ENCODE measurements at places on chromosomes 1 and 21.

DNA sequence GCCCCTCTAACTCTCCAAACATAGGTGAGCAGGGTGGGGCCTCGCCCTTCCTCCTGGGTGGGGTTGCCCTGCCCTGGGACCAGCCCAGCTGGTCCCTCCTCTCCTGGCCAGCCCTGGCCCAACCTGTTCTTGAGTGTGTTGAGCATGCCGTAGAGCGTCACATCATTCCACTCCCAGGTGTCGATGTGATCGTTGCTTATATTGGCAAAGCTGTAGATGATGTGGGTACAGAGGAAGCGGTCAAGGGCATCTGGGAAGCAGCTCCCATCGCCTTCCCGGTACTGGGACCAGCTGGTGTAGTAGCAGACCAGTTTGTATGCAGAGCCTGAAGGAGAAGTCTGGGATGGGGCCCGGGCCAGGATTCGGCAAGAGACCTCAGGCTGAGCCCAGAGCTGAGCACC, 1.4 kb downstream of the CHI3L1 start:
- no peak for DNase-seq

DNA sequence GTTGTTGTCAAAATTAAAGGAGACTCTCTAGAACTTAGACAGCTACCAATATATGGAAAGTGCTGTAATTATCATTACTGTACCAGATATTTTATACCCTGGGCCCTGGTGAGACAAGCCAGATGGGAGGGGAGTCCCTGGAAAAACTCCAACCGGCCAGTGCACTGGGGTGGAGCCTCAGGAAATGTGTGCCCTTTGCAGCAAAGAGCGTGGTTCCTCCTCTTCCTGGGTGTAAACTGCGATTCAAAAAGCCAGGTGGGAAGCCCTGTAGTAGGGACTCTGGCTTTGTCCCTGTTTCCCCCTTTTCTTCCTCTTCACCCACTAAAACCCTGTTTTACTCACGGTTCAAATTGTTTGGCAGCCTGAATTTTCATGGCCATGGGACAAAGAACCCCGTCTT, 812.3 kb downstream of the PLA2G4A start:
- DNase-seq: no peak

DNA sequence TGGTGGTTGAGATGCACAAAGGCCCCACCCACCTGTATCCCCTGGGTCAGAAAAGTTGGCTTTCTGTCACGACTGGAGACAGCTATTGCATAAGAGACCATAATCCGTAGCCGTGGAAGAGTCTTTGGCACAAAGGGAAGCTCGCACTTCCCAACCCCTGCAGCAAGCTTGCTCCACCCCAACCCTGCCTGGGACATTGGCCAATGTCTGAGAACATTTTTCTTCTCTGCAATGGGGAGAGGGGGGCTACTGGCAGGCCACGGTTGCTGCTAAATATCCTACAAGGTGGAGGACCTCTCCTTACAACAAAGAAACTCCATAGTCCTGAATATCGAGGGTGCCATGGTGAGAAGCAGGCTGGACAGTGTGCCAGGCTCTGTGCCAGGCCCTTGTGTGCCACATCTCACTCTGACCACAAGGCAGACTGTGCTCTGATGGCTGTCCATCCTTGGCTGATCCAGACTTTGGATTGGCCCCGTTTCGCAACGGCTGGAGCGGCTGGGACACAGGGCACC, 104.1 kb downstream of the CSMD2 start:
- no peak for DNase-seq

GRCh38 chr1:84571150-84571535, 3.1 kb downstream of the CTBS start:
- DNase-seq: peak; percentile 9

DNA sequence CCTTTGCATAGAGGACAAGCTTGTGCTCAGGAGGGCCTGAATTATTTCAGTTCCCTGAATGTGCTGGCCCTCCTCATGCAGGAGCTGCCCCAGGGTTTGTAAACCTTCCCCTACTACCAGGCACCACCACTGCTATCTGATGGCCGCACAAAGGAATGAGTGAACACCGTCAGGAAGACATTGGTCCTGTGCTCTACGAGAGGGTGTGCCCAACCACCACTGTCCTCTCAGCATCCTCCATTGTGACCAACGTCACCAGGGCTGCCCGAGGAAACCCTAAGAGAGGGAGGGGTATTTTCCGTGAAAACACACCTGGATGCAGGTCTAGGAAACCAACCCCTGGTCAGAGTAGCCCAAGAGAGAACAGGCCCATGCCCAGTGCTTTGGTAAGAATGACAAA, 657.5 kb downstream of the KIF26B start:
- DNase-seq: no peak

DNA sequence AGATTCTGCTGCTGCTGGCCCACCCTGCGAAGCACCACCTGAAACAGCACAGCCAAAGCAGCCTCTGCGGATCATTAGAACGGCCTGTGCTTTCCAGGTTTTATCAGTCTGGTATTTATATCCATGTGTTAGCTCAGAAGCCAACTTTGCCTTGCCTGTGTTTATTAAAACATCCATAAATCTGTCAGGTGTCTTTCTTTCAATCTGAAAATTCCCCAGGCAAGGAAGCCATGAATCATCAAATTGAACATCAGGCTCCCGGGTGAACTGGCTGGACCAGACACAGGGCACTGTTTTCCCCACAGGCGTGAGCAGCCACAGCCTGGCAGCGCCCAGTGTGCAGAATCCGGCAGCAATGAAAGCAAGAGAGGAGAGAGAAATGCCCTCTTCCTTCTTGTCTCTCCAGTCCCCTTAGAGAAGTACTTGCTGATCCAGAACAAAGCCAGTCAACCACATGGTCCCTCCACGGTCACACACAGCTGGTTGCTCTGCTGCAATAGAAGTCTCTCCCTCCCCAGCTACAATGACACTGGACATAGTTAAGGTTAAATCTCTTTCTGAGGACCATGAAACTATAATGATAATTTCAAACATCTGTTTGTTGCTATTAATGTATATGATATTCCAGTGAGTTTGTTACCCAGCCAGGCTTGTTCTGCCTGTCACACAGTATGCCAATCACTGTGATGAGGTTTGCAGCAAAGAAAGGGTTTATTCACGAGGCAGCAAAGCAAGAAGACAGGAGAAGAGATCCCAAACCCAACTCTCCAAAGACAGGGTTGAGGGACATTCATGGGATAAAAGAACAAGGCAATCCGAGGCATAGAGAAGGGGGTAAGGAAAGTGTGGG, 212.1 kb upstream of the FMN2 start:
- DNase-seq: no peak

GRCh38 chr1:22340066-22340465, 111.6 kb upstream of the ZBTB40 start:
- DNase-seq: no peak

GRCh38 chr1:205594846-205595245, 37.0 kb downstream of the ELK4 start:
- no peak for DNase-seq

DNA sequence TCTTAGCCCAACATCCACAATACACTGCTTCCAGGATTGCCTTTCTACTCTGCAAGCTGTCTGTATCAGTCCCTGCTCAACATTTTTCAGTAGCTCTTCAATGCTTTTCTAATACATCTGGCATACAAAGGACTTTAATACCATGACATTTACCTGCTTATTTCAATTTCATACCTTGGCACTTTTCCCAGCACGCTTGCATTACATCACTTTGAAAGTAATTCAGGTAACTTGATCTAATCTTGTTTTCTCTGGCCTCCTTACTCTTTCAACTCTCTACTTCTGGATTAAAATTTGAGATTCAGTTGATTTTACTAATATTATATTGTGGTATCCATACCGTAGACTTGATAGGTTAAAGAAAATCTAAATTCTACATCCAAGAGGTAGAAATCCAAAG, 103.0 kb downstream of the PTGS2 start:
- no peak for DNase-seq

Data from endothelial cell of umbilical vein (primary cell).